ENCODE measurements at places on chromosomes 2 and 18.

- DNase-seq: no peak
These were observed 373.6 kb downstream of the NYAP2 start for GRCh38 chr2:225773148-225773547.

- DNase-seq: no peak
These were observed 23.2 kb upstream of the CDKL4 start for GRCh38 chr2:39266916-39267434.

- no peak for DNase-seq
These were observed 109.9 kb upstream of the CTDP1 start for GRCh38 chr18:79569720-79570119.

GRCh38 chr2:173054466-173054865, 21.2 kb upstream of the MAP3K20 start:
- no peak for DNase-seq

- no peak for DNase-seq
These were observed 24.2 kb upstream of the SERPINE2 start for GRCh38 chr2:224063298-224063648.

DNA sequence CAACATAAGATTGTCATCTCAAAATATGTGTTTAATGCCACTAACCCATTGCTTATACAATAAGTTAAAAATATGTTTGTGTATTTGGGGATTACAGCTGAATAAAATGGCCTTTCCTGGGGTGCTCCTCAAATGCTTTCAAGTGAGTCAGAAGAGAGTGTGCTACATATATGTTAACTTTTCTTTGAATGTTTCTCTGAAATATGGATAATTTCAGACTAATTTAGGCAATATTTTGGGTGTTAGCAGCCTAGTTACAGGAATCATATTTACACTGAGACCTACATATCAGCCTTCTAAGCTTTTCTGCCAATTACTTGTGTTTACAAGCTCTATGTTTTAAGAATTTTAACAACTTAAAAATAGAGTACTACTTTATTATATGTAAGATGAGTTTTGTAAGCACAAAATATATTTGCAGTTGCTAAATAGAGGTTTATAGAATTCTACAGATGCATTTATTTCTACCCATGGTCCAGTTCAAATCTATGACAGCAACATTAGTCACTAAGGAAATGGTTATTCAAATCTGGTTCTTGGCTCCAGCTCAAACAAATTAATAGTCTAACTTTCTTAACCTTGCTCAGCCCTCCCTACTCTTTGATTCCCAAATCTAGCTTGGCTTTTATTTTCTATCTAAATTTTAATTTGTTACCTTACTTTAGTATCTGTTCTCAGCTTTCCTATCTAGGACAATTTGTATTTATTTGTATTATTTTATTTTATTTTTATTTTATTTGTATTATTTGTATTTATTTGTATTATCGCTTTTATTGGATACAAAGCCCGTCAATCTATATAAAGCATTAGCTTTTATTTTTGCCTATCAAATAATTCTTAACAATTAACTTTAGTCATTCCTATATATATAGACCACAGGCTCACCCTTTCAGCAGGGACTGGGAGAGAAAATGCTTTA, 48.9 kb downstream of the FSIP2 start:
- DNase-seq: no peak

GRCh38 chr2:44680424-44680971, 261.0 kb upstream of the SIX3 start:
- DNase-seq: no peak

- no peak for DNase-seq
These were observed 7.7 kb downstream of the TSHZ1 start for GRCh38 chr18:75218065-75218923.

DNA sequence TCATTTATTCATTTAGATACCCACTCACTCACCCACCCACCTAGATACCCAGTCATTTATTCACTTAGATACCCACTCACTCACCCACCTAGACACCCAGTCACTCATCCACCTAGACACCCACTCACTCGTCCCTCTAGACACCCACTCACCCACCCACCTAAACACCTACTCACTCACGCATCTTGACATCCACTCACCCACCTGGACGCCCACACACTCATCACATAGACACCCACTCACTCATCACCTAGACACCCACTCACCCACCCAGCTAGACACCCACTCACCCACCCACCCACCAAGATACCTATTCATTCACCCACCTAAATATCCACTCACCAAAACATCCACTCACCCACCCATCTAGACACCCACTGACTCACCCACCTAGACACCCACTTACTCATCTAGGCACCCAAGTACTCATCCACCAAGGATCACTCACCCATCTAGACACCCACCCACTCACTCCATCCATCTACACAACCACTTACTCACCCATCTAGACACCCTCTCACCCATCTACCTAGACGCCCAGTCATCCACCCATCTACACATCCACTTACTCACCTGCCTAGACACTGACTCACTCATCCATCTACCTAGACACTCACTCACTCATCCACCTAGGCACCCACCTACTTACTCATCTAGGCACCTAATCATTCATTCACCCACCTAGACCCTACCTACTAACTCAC, 723.7 kb upstream of the RAB6C start:
- DNase-seq: no peak

DNA sequence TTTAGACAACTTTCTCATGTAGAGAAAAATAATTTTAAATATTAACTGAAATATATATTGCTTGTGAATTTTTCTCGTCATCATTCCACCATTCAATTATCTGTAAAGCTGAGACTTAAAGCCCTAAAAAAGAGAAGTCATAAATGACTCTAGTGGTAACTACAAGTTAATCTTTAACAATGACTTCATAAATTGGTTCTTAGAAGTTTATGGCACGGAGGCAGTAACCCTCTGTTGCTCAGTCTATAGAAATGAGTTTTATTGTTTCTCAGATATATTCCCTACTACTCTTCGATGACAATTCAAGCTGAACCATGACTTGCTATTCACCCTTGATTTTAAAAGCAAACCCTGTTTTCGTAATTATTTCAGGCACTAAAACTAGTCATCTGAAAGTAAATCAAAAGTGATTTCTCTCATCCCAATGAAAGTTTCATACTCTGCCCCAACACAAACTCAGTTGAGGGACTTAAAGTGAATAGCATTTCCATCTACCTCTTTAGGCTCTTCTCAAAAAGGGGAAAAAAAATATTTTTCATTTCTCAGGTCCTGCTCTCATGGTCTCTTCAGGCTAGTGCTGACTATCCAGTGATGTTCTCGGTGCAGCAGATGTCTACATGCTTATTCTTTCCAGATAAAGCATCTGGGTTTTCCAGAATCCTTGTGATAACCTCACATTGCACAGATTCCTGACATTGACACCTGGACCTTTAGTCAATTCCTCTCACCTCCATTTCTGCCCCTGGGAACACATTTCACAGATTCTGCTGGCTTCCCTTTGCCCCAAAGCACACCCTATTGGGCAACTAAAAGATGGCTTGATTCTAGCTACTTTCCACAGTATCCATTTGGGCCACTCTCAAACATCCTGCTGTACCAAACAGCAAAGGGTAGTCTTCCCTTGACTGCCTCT, 207.8 kb upstream of the LRATD1 start:
- DNase-seq: no peak

GRCh38 chr2:70087702-70088597, 673 bp downstream of the PCBP1 start:
- DNase-seq: peak; percentile 74

DNA sequence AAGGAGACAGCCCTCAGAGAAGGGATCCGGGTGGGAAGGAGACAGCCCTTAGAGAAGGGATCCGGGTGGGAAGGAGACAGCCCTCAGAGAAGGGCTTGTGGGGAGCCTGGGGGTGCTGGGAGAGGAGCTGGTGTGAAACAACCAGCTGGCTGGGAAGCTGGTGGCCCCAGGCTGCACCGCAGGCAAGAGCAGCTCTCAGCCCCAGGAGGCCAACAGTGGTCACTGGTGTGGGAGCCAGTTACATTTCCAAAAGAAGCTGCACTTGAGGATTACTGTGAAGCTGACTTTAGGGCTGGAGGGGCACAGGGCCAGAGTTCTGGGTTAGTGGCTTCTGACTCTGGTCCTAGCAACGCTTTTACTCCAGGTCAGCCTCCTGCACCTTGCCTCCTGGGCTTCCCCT, 3.3 kb downstream of the HES6 start:
- no peak for DNase-seq

GRCh38 chr2:8139668-8140200, 542.1 kb upstream of the ID2 start:
- no peak for DNase-seq

GRCh38 chr2:206045251-206045650, 40.7 kb downstream of the INO80D start:
- no peak for DNase-seq

DNA sequence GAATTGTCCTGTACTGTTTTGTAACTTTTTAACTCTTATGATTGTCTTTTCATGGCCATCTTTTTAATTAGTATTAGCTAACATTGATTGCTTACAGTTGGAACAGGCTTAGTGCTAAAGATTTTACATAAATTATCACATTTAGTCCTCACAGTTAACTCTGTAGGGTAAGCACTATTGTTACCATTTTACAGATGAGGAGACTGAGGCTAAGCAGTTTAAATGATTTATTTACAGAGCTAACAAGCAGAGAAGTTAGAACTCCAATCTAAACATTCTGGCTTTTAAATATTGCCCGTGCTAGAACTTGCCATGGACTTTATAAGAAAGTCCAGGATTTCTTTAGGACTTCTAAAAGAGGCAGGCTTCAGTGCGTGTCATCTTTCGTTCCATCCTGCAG, 48.6 kb downstream of the EPAS1 start:
- DNase-seq: no peak

GRCh38 chr18:67108894-67109293, 407.6 kb downstream of the DSEL start:
- no peak for DNase-seq

GRCh38 chr2:77046339-77046738, 475.8 kb downstream of the LRRTM4 start:
- DNase-seq: no peak

DNA sequence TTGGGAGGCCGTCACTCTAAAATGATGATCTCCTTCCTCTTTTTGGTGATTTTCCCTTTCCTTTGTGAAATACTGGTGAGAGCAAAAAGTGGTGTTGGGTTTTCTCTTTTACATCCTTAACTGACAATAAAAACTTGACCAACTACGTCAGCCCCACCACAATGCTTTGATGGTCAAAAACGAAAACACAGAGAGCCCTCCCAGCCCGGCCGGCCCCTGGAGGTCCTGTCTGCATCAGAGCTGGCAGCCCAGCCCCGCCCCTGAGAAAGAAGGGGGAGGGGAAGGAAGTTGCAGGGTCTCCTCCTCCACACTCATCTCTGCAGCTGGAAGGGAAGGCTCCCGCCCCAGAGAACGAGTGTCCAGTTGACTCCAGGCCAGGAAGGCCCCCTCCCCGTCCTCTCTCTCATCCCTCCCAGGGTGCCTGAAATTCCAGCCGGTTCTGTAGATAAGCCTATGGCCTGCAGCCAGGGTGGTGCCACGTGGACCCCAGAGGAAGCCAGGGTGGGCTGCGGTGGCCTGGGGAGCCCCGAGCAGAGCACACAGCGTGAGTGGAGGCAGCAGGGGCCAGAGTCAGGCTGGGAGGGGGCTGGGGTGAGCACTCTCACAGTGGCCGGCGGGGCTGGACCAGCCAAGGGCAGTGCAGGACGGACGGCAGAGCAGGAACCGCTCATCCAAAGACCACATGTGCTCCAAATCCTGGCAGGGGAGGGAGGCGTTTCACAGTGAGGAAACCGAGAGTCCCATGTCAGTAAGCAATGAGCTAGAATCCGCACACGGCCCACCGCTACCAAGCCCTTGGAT, 19.8 kb downstream of the BIN1 start:
- no peak for DNase-seq

DNA sequence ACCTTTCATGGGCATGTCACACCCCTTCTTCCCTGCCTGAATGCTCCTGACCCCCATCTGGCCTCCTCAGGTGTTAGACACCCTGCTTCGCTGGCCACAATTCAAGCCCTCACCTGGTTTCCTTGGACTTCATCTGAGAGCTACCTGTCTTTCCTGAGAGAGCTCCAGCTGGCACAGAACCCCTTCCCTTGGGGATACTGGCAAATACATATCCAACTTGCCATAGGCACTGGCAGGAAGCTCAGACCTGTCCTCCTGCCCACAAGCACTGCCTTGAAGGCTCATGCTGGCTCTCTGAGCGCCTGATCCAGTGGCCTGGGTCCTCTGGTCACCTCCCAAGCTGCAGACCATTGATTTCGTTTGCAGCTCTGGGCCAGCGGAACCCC, 74.1 kb upstream of the MAP4K3 start:
- DNase-seq: no peak

GRCh38 chr18:9135081-9135911, 1.3 kb upstream of the ANKRD12 start:
- no peak for DNase-seq

DNA sequence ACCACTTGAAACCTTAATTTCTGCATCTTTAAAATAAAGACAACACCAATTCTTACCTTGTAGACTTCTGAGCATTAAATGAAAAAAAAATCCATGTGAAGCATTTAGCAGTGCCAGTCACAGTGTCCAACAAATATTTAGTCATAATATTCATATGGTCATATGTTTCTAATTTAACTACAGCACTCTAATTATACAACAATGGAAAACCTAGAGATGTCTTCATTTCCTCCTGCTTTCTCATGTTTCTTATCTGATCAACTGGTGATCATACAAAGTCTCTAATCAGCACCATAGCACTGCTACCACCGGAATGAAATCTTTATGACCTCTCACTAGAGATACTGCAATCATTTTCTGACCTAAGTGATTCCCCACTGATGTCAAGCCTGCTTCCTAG, 10.2 kb upstream of the SCN3A start:
- DNase-seq: no peak

- no peak for DNase-seq
These were observed 12.6 kb upstream of the DLX1 start for GRCh38 chr2:172072706-172073105.

GRCh38 chr2:43293744-43294695, 67.6 kb upstream of the ZFP36L2 start:
- DNase-seq: peak; percentile 52

DNA sequence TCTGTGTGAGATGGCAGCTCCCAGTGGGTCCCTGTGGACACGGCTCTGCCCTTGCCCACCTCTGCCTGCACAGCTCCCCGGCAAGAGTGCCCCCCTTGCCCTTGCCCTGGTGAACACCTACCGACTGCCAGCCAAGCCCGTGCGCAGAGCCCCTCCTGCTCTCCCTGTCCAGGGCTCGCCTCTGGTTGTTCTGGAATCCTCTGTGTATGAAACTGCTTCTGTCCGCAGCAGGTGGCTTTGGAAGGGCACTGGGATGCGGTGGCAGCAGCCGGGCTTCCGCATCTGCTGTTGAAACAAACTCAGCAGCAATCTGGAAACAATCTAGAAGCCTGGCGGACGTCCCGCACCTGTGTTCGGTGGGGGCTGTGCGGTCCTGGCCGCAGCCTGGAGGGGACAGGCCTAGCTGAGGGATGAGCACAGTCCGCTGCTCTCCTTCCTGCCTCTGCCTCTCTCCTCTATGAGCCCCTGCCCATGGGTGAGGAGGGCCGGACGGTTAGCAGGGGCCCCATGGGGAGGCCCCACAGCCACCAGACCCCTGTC, 34.0 kb upstream of the KLF11 start:
- no peak for DNase-seq

GRCh38 chr2:163198007-163198406, 359.4 kb upstream of the KCNH7 start:
- DNase-seq: no peak

- DNase-seq: no peak
These were observed 639.9 kb upstream of the PIK3C3 start for GRCh38 chr18:41315134-41315533.

GRCh38 chr2:130354139-130354428, 1.8 kb upstream of the PTPN18 start:
- no peak for DNase-seq
